ENCODE measurements at places on chromosomes 7 and 10.

DNA sequence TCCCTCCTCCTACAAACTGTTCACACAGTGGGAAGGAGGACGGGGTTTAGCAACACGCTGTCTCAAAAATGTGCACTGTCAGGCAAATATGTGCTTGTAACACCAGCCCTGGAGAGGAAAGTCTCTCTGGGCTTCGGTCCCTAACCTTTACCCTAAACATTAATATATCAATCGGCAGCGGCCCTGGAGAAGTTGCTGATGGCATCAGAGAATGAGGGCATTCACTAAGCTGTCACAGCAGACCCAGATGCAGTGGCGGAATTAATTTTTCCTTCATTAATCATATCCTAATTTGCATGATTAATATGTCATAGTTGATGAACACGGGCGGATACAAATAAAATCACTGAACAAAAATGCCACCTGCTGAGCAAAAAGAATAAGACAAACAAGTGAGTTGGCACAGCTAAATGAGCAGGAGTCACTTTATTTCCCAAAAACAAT, 45.2 kb upstream of the INSIG1 start:
- DNase-seq, result no peak

DNA sequence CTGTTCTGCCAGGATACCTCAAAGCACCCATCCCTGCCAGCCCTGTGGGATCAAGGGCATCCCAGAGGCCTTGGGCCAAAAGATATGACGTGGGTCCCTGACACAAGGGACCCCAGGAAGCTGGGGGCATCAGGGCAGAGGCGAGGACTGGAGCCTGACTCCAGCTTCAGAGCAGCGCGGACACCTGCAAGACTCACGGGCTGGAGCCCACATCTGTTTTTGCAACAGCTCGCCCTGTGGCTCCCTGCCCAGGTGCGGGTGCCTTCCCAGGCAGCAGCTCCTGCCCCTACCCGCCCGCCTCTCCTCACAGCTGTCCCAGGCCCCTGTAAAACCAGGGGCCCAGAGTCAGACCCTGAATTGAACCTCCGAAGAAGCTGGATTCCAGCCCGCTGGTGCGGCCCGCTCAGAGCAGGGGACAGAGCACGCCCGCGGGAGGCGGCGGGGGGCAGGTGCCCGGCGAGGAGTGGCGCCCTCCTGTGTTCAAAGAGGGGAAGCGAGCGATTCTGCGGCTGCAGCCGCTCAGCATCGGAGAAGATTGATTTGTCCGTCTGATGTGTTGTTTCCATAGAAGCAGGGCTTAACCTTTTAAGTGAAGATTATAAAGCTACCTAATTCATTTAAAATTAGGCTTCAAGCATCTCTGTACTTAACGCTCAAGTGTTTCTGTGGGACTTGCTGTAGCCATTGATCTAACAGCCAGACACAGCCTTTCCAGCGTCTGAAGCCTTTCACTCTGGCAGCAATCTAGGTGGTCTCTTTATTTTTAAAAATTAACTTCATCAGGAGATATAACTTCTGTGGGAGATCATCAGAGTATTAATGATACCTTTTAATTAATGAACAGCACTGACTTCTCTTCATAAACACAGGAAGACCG, 88.4 kb downstream of the BEND7 start:
- DNase-seq, result no peak

DNA sequence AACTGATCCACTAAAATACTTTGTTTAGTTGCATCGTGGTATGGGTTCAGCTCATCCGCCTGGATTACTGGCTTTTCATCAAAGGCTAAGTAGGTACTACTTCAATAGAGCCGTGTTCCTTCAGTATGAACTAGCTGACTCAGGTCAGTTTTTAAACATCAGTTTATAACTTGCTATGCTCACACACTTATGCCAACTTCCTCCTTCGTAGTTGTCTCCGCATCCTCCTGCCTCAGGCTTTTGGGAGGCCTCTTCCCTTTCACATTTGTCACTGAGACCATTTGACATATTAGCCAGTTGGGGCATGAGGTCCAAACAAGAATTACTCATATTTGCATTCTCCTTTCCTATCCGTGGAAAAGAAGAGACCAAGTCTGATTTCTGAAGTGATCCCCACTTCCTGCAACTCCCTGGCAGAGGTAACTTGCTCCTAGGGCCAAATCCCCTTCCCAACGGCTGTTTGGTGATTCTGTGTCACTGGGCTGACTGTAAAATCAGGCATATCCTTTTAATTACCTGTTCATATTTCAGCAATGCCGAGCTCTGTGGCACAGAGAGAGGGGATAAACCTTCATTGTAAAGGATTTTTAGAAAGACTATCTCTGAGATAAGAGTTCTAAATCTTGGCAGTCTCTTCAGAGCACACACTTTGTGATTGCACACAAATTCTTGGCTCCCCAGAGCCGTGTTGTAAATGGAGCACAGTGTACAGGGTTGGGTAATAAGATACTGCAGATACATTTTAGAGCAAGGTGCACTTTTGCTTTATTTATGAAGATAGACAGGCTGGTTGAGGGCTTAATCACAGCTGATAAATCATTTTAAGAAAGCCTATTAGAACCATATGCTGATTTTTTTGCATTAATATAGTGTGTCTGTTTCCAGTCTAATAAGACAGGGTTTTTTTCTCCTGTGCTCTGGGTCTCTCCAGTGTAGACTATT, 108.0 kb downstream of the CREB5 start:
- DNase-seq, result no peak

DNA sequence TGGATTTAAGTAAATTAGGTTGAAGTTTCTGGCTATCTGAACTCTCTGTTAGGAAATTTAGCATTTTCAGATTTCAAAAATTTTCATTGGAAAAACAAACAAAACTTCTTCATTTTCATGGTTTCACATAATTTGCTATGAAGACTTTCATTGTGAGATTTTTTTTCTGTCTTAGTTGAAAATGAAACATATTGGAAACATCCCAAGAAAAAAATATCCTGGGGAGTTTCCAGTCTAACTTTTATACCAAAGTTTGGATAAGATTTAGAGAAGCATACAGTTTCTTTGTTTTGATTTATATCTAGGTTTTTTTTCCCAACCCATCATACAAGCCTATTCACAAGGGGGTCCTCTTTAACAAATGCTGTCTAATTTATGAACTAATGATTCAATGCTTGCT, 300.5 kb upstream of the SEMA3A start:
- DNase-seq, result no peak

- no peak for DNase-seq
These were observed 127.8 kb upstream of the CDK6 start for GRCh38 chr7:92964141-92964540.

- no peak for DNase-seq
These were observed 756.7 kb downstream of the GATA3 start for GRCh38 chr10:8811201-8811600.

DNA sequence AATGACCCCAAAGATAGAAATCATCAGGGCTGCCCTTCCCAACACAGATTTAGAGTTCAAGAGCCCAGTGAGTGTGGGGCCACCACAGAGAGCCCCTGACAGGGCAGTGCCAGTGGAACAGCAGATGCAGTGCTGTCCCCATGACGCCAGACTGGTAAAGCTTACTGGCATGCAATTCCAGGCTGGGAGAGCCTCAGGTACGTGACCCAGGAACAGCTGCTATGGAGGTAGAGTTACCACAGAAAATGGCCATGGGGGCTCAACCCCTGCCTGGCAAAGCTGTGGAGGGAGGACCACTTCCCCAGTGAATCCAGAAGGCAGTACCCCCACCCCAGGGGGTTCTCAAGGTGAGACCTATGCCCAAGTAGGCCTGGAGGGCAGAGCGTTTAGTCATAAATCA, 228.5 kb downstream of the POLR1F start:
- no peak for DNase-seq

Data from SK-N-MC (cell line).